Liver (tissue), 10 donors: ENCODE measurements at places on chromosomes 5 and 9. TPM values are rescaled to one million over a fixed set of nuclear protein-coding genes. Genes with fewer than 3 reads are reported as not detected.

The CDO1 gene
- total RNA-seq: 472 TPM

The LURAP1L gene
- total RNA-seq: 18.6 TPM

The NR2F1-AS1 gene
- 2.3 TPM for total RNA-seq

The FOXD1 gene
- total RNA-seq: not detected

The DMXL1 gene
- 36.7 TPM for total RNA-seq

The RLN2 gene
- 0.33 TPM for total RNA-seq

The LECT2 gene
- total RNA-seq: 93.8 TPM

The PLCXD3 gene
- total RNA-seq: 2.4 TPM

The TCF7 gene
- 1.8 TPM for total RNA-seq

The DMRT3 gene
- not detected for total RNA-seq

The RASEF gene
- 1.5 TPM for total RNA-seq

The GIN1 gene
- total RNA-seq: 3.7 TPM

The PCDHGB5 gene
- 2.5 TPM for total RNA-seq

- DNase-seq: no peak
Measured at GRCh38 chr5:148791334-148791667, 35.1 kb upstream of the ADRB2 start.

DNA sequence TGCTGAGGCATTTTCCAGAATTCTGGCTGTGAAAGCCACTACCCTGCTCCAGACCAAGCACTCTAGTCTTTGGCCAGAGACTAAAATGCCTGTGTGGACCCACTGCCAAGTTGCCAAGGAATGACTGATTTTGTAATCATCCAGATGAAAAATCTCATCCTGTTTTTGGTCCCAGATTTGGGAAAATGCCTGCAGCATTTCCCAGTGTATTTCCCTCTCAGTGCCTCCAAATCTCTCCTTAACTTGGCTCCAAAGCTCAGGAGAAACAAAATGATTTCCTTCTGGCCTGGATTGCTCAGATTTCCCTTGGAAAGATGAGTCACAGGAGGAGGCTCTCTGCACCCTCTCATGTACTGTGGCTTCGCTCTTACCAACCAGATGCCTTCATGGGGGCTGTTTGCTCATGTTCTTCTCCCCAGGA is 335.2 kb upstream of the TARS1 start:
- DNase-seq: no peak

DNA sequence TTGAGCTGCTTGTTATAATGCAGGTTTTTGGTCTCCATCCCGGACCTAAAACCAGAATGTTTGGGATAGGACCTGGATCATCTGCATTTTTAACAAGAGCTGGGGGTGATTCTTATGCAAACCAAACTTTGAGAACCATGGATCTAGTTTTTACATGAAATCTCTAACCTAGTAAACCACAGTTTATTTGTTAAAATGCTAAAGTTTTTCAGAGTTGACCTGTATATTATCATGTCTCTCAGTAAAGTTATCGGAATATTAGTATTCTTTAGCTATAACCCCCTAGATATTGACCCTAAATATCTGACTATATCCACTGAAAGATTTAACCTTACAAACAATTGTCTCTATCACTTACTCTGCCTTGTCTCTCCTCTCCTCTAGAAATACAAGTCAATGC is 28.7 kb downstream of the F2R start:
- no peak for DNase-seq

- peak; percentile 52 for DNase-seq
Measured at GRCh38 chr5:140345919-140346347, 470 bp downstream of the HBEGF start.

GRCh38 chr5:154309805-154310204 is 119.3 kb downstream of the GALNT10 start:
- DNase-seq: no peak

DNA sequence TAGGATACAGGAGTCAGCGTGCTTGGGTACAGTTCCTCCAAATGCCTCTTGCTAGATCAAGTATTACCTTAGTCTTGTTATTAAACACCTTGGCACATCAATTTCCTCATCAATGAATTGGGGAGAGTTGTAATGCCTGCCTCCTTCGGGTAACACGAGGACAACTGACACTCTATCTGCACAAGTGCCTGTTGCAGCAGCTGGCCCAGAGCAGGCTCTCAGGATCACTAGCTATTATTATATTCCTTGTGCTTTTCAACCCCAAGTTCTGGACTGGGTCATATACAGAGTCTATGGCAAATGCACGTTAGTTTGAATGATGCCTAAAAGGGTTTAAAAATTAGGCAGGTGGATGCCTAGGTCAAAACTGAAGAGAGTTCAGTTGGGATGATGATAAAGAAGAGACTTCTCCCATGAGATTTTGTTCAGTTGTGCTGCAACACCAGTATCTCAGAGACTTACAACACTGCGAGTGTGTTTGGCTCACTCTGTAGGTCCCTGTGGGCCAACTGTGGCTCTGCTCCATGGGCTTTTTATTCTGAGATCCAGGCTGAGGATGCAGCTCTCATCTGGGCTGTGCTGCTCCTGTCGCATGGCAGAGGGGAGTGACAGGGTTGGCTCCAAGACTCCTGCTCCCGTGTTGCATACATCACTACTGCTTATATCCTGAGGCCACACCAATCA is 41.1 kb upstream of the TEX48 start:
- DNase-seq: no peak

DNA sequence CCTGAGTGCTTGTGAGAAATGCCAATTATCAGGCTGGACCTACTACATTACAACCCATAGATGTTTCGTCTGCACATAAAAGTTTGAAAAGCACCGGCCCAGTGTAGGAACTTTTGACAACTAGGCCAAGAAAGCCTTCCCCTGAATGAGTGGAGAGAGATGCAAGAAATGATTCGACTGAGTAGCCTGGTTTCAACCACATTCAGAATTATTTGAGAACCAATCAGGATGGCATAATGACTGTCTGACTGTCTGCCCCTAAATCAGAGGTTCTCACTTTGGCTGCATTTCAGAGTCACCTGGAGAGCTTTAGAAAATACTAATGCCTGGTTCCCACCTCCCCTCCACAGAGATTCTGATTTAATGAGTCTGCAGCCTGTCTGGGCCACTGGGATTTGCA is 61.1 kb downstream of the FRMD3 start:
- no peak for DNase-seq

DNA sequence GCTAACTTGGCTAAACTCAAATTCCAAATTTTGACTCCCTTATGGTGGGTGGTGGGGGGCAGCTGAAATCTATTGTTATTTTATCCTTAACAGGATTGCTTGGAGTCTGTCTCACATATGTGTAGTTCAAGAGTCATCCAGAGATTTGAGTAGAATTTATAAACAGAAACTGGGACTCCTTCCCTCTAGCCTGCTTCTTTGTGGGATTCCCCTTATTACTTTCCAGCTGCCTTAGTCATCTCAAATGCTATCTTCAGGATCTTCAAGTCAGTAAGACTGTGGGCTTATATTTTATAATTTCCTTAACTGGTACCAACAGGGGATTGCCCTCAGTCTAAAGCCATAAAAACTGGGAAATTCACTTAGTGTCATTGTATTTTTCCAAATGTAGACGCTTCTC is 55.5 kb downstream of the NNT start:
- no peak for DNase-seq

DNA sequence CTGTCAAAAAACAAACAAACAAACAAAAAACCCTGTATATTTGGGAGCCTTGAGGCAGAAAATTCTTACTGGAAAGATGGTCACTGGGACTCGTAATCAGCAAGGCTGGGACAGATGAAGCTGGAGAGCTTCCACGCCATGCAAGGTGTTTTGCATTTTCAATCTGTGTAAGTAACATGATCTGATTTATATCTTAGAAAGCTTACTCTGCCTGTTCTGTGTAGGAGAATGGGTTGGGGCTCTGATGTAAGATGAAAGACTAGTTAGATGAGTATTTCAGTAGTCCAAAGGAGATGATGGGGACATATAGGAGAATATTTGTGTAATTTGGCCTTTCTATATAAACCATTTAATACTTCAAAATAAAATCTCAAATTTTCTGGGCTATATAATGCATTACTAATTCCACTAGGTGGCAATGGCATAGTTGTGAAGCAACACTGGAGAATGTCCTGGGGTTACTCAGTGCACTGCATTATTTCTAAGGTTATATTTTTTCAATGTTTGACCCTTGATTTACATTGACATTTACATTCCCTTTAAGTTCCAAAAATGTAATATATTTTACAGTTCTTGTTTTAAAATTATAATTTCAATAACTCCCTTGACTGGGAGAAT is 21.9 kb upstream of the FSD1L start:
- DNase-seq: no peak

- no peak for DNase-seq
Measured at GRCh38 chr9:89623925-89624420, 19.2 kb downstream of the GADD45G start.

GRCh38 chr9:6105738-6106137 is 90.3 kb upstream of the RANBP6 start:
- DNase-seq: no peak

GRCh38 chr9:116594547-116594946 is 92.6 kb upstream of the TRIM32 start:
- no peak for DNase-seq

GRCh38 chr9:116721411-116721810 is 34.3 kb downstream of the TRIM32 start:
- DNase-seq: no peak

DNA sequence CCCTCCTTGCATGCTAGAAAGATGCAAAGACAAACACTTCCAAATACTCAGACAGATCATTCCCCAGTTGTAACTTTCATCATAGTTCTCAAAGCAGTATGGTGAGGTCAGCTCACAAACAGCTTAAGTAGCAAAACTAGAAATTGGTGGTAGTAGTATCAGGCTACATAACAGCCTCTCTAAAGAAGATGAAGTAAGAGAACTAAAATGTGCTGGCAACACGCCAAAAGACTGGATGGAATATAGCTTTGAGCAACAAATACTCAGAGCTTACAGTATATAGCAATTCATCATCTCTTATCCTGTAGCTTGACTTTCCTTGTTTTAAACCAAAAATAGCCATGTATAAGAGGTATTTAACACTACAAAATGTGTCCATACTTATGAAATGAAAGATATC is 7.5 kb downstream of the PFDN1 start:
- peak; percentile 38 for DNase-seq

DNA sequence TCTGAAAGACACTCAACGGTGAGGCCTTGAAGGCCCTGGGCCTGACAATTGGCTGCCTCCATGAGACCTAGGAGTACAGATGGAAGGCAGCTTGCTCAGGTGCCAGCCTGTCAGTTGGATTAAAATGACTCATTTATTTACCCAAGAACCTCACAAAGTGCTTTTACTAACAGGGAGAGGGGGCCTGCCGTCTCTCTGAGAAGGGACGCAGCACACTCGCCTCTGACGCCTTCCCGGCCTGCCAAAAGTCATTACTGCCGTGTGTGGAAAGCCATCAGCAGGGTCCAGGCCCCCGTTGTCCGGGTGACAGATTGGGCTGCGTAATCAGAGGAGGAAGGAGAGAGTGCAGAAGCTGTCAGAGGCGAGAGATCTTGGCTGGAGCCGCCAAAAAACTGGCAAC is 32.4 kb downstream of the DDX31 start:
- no peak for DNase-seq

- DNase-seq: no peak
Measured at GRCh38 chr5:84715686-84716085, 331.0 kb upstream of the EDIL3 start.

DNA sequence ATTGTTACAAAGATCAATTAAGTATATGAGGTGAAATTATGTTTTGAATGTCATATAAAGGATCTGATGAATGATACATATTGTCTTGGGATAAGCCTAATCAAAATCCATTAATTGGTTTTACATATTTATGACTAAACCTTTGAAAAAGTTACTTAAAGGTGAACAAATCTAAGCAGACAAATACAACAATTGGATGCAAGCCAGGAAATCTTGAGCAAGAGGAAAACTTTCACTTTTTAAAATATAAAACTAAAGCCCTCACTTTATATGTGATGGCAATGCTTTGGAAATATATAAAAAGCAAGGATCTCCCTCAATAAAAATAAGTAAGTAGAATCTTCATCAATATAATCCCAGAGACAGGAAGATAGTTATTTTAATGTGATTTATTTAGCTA is 80.1 kb downstream of the EDIL3 start:
- DNase-seq: no peak

GRCh38 chr9:86614871-86615849 is 260.9 kb upstream of the TUT7 start:
- DNase-seq: no peak

GRCh38 chr9:128902351-128903078 is 18.3 kb upstream of the PHYHD1 start:
- DNase-seq: no peak

DNA sequence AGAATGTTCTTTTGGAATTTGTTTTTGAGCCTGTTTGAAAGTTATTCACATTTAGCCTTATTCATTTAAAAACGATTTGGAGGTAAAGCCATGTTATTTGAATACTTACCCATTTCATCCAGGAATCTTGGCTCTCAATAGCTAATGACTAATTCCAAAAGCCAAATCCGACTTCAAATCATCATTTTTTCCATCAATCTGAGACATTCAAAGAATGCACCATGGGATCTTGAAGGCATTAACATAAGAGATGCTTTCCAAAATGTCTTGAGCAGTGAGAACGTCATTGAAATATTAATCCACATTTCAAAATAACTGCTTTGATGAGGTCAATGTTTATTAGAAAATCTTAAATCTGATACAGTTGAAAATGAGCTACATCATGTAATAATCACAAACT is 617.0 kb upstream of the RORB start:
- DNase-seq: no peak

GRCh38 chr9:78030296-78030552 is 1.4 kb downstream of the GNAQ start:
- peak; percentile 59 for DNase-seq

DNA sequence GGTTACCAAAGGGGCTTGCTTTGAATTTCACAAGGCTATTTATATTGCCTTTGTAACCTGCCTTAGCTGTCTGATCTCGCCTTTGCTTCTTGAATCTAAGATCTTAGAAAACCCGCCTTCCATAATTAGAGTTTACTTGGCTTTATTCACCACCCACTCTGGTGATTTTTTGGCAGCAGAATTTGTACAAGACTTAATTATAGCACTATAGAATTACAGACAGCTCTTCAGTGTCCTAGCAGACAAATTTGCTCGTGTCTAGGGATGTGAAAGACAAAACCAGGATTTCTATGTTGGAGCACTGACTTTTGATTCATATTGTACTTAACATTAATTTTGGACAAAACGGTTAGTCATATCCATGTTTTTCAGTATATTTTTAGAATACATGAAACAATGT is 306.6 kb downstream of the ADGRV1 start:
- no peak for DNase-seq

GRCh38 chr9:128117613-128118471 is 9.7 kb downstream of the PTGES2 start:
- DNase-seq: peak; percentile 100

DNA sequence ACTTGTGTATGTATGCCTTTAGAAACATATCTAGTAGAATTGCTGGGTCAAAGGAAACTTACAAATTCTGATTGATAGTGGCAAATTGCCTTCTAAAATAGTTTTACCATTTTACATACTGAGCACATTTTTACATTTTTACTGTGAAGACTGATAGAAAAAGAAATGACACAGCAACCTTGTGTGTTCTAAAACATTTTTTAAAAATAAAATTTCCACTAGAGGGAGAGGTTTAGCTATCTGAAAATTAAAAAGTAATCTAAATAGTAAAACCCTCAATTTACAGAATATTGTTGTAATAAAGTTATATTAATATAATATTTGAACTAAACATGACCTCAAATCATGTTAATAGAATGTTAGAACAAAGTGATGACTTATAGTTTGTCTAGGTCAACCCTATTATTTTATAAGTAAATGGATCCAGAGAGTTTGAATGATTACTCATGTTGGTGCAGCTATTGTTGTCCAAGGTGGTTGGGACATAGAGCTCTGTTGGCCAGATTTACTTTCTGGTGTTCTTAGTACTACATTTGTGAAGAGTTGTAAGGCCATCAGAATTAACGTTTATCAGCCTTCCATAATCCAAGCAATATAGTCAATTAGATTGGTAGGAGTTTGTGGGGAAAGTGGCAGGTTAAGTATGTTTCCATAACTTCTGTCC is 17.2 kb downstream of the CENPP start:
- DNase-seq: no peak
